ENCODE measurements at places on chromosomes 2 and 18. TPM values are rescaled to one million over a fixed set of nuclear protein-coding genes. Genes with fewer than 3 reads are reported as not detected.

Gene HRH4
- 0.08 TPM for total RNA-seq

GRCh38 chr2:11683476-11683875 lies 13.5 kb upstream of the NTSR2 start:
- DNase-seq, result peak; percentile 38

DNA sequence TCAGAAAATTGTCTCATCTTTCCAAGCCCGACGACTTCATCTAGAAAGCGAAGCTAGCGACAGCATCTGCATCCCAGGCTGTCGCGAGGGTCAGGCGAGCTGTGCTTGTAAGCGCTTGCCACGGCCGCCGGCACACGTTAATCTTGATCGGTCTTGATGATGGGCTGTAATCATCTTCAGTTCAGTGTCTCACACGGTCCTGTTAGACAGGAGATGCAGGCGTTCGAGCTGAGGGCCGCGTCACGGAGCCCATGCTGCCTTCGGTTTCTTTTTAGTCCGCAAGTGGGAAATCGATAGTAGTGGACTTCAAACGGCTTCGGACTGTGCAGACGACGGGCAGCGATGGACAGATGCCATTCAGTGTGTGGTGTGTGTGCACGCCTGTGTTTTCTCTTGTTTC lies 43.6 kb downstream of the ADI1 start:
- DNase-seq, result no peak

Gene RNMT
- total RNA-seq, result 27.0 TPM

DNA sequence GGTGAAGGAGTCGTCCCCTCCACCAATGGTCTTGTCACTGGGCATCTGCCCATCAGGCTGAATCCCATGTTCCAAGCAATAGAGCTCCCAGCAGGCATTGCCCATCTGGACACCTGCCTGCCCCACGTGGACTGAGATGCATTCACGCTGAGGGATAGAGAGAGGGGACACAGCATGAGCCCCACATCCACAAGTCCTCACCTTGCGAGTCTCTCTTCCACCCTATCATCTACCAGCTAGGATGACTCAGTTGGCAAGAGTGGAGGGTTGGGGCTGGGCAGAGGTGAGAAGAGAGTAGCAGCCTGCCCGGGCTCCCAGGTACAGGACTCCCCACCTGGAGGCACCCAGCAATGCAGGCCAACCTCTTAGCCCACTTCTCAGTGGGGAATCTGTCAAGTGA lies 959 bp upstream of the TUBA4B start:
- DNase-seq, result no peak

GRCh38 chr18:40168026-40168425 lies 1787.0 kb upstream of the PIK3C3 start:
- no peak for DNase-seq

DNA sequence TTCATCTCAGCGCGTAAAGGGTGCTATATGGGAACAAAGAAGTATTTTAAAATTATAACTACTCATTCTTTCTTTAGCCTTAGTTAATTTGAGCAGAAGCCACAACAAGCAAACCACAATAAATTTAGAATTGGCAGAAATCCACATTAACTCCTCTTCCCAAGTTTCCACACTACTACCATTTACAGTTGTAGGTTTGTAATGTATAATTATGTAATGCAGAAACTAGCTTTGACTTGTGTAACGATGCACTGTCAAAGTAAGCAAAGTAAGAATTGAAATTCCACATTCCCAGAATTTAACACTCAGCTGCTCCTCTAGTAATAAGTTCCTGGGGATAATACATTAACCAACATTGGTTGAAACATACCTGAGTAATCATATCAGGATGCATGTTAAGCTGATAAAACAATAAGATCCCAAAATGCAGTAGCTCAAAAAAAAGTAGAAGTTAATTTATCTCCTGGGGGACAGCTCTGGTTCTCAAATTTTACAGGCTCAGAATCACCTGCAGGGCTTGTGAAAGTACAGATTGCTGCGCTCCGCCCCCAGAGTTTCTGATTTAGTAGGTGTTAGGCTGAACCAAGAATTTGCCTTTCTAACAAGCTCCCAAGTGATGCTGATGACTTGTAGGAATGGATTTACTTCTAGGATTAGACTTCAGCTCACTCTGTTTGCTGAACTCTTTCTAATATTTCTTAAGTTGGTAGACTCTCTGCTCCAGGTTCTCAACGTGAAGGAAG lies 9.9 kb downstream of the GRP start:
- DNase-seq, result no peak

Gene STK17B
- 4.0 TPM for total RNA-seq

- DNase-seq, result no peak
Measured at GRCh38 chr2:217430916-217431576, 571.2 kb upstream of the TNP1 start.

GRCh38 chr2:71548646-71549425 lies 95.5 kb downstream of the DYSF start:
- DNase-seq, result peak; percentile 82

DNA sequence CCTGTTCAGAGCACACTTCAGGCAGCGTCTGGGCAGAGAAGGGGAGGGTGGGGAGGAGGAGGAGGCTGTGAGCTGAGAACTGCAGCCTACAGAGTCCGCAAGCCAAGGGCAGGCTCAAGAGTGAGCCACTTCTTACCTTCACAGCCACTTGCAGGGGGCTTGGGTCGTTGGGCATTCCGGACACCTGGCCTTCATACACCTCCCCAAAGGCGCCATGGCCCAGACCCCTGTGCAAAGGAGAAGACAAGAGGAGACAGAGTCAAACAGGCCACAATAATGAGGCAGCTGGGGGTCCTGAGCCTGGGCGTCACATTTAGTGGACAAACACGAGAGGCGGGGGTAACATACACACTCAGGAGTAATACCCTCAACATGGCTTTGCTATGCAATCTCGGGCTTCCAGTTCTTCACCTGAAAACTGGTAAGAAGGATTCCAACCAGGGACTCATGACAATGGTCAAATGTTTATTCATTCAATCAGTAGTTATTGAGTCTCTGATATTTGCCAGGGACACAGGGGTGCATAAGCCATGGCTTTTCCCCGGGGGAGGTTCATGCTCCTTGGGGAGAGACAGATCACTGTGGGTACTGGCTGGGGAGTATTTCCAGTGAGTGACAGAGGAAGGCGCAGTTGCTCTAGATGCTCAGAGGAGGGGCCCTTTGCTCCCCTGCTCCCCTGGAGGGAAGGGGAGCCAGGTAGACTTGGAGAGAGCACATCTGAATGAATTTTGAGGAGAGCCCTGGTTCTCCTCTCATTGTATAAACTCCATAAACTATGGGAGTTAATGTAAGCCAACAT lies 107.4 kb downstream of the CLIP4 start:
- DNase-seq, result peak; percentile 61

DNA sequence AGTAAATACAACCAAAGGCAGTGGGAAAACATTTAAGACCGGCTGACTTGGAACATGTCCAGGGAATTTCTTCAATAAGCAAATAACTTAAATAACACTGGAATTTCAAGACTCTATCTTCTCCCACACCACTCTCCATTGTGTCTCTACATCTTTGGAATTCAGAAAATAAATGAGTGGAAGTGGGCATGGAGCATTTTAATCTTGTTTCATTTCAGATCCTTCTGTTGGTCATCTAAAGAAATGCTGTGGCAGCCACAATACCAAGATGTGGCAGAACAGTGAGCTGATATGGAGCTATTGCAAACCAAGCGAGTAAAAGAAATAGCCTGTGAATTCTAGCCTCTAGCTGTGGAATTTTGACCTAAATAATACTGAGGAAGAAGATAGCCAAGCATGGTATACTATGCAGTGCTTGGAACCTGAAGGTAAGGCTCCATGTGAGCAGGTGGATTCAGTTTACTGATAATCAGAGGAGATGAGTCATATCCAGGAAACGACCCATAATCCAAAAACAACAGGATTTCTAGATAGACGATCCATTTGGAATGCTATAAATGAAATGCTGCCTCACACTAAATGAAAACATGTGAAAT lies 157.1 kb upstream of the SCN7A start:
- DNase-seq, result no peak

- no peak for DNase-seq
Measured at GRCh38 chr2:32838418-32838817, 108.3 kb upstream of the LTBP1 start.

Gene MROH2A
- not detected for total RNA-seq

DNA sequence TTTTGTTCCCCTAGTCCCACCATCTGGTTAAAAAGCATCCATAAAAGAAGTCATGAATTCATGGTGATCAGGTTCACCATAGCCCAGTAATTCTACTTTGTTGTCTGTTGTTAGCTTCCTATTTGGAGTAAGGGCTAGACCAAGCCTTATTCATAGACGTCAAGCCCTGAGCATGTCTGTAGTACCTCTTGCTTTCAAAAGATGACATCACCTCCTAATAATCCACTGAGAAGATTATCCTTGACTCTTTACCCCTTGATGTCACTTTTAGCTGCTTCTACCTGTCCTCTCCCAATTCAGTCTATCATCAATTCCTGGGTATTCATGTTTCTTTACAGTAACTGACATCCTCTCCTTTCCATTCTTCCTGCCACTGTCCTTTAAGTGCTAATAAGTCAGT lies 90.1 kb downstream of the EML6 start:
- DNase-seq, result no peak

Gene UGT1A8
- total RNA-seq, result not detected

DNA sequence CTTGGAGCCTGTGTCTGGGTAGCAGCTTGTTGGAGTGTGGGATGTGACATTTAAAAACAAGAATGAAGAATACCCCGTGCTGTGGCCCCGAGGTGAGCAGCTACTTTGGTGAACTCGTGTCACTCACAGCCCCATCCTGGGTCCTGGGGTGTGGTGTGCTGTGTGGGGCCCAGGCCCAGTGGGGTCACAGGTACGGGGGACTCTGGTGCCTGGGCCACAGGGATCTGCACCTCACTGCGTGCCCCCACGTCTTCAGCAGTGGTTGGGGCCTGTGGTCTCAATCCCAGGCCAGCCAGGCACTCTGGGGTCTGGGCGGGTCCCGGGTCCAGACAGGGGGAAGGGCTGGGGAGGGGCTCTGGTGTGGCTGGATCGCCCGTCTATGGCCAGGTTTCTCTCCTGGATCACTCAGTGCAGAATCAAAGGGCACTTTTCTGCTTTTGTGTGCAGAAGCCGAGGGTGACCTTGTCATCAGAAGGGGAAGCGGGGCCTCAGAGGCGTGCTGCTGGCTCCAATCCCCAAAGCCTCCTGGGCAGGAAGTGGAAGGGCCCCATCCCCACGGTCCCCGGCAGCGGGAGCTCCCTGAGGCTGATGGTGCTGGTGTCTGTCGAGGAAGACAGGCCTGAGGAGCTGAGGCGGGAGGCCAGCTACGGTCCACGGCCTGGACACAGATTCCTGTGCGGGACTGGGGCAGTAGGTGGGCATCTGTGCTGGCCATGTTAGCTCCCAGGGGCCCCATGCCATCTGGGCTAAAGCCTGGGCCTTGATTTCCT lies 1.4 kb downstream of the GPR35 start:
- peak; percentile 74 for DNase-seq

GRCh38 chr2:136019825-136020224 lies 34.4 kb upstream of the DARS1 start:
- DNase-seq, result no peak

DNA sequence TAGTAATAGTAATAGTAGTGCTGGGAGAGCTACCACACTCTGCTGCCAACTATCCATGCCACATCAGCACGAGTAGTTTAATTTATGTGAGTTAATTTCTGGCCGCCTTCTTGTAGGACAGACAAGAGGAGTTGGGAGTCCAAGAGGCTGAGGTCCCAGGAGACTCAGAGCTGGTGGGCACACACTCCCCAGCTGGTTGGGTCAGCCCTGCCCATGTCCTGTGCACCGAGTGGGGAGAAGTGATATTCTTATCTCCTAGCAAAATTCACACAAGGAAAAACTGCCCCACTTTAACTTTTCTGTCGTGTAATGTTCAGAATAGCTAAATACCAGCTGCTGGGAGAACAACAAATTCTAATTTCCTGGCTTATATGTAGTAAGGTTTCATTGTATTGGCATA lies 15.2 kb upstream of the MAP4K4 start:
- DNase-seq, result no peak

DNA sequence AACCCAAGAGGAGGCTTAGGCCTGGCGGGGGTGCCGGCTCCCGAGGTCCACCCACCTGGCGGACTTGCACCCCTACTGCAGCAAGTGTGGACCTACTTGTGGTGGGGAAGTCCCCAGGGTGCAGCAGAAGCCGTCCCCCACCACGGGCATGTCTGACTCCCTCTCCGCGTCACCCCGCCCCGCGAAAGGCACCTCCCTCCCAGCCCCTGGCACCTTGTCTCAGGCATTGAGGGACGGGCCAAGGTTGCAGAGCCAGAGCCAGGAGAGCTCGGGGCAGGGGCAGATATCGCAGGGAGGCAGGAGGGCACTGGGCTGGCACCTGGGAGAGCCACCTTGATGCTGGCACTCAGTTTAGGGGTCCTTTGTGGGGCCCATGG lies 19.0 kb downstream of the CROCC2 start:
- no peak for DNase-seq

Gene GCG
- total RNA-seq, result not detected

Gene EPB41L3
- 14.0 TPM for total RNA-seq

DNA sequence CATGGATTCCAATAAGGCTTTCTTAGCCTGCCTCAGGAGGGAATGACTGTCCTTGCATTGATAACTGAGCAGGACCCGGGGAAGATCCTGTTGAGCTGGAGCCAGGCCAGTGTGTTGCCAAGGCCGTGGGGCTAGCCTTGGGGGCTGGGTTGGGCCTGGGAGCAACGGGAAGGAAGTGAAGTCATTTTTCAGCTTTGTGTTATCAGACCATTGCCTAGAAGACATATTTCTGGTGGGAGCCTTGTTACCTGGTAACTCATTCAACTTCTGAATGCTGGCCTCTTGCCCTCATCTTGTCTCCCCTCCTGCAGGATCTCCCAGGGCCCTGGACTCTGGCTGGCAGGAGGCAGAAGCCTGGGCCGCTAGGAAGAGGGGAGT lies 92.7 kb upstream of the MGAT5 start:
- DNase-seq, result peak; percentile 86

DNA sequence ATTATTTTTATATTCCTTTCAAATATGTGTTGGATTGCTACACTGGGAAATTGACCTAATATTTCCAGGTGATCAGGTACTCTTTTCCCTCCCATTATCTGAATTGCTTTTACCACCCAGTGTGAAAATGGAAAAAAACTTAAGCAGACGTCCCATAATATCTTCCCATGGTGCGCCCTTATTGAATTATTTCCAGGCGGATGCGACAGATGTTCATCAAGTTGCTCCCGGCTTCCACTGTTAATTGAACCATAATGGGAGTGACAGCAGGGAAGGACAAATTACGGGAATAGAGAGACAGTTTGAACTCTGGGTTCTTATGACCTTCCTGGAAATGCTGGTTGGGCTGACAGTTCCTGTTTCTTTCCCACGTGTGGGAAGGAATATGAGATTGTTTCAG lies 93.3 kb downstream of the THSD7B start:
- DNase-seq, result no peak

Gene UGT1A9
- total RNA-seq, result not detected

DNA sequence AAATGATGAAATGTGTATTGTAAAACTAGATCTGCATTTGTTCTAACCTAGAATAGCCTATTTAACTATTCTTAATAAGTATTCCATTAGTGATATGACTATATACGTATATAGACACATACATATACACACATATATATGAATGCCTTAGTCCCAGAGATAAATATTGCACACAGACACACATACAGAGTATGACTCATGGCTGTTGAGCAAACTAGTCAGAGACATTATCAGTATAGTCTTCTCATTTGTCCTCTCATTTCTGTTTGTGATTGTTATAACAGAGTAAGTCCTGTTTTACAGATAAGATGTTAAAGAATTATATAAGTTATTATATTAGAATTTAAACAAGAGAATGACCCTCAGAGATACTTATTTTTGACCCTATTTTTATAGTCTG lies 202.5 kb downstream of the CCDC102B start:
- no peak for DNase-seq

Gene SH3RF3
- total RNA-seq, result 11.2 TPM

GRCh38 chr2:69734035-69734611 lies 7.8 kb upstream of the ANXA4 start:
- no peak for DNase-seq

- no peak for DNase-seq
Measured at GRCh38 chr2:17620841-17621240, 80.3 kb downstream of the VSNL1 start.
